ENCODE measurements at places on chromosomes 16 and 17.
A peak's percentile ranks its signal among the peaks of the same experiment; 100 is the strongest.

DNA sequence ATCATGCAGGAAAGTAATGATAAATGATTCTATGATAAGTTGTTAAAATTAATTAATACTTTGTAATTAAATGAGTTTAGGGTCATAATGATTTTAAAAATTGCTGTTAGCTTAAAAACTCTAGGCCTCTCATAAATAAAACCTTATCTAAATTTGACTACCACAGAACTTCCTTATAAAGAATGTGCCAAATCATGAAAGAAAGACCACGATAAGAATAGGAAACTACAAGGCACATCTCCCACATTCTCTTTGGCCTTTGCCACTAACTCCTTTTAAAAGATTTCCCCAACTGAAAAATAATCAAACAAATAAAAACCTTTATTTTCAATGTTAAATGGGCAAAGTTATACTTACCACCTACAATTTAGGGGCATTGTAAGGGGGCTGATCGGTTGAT lies 164.6 kb upstream of the C17orf78 start:
- no peak for DNase-seq

- DNase-seq: peak; percentile 38
These were observed 123.0 kb downstream of the GOSR1 start for GRCh38 chr17:30600060-30600829.

- DNase-seq: no peak
These were observed 6.1 kb downstream of the ABR start for GRCh38 chr17:1173432-1174262.

- no peak for DNase-seq
These were observed 3.5 kb upstream of the CAMKK1 start for GRCh38 chr17:3896108-3896967.

DNA sequence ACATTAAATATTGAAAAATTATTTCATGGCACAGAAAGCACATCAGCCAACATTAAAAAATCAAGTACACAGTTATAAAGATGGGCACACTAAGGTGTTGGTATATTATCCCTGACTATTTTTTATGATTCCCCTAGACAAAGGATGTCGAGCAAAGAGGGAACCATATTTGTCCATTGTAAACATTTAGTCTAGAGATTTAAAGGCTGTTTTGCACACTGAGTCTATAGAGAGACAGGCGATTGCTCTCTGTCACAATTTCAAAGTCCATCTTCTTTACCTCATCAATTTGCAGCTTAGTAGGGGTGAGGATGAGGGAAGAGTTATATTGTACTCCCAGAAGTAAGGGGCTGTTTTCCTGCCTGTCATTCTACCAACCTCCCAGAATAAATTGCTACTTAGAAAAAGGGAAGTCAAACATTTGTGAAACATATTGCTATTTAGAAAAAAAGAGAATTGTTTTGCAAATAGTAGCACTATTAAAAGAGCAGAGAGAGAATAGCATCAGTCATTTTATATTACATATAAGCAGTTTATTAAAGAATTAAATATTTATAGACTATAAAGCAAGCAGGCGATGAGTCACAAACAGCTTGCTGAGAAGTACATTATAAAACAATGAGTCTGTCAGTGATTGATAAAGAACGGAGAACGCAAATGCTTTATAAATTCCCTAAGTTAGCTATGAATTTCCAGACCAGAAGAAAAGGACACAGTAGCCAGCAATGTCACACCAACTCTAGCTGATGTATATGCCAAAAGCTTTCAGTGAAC lies 270.6 kb upstream of the PMFBP1 start:
- DNase-seq: no peak

DNA sequence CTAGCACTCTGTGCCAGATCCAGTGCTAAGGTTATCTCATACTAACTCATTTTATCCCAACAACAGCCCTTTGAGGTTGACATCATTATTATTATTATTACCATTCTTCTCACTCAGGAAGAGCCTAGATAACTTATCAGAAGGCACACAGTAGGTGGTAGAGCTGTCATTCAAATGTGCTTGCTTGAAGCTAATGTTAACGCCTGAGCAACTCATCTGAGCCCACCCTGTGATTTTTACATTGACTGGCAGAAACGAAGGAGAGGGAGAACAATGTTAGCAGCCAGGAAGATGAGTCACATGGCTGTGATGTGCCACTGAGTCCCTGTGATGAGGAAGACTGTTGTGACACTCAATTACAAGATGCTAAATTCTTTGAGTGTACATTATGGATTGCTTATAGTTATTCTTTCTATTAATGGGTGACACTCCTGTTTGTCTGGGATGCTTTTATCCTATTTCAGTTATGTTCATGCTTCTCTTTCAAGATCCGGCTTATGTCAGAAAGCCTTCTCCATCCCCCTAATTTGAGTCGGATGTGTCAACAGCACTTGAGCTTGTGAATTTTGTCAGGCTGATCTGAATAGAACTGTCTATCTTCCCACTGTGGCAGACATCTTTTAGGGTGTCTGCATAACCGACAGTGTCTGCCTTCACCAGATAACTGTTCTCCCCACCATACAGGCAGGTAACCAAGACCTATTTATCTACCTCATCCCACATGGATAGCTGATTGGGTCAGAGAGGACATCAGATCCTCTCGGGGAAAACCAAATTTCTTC lies 426.4 kb downstream of the CA10 start:
- no peak for DNase-seq

DNA sequence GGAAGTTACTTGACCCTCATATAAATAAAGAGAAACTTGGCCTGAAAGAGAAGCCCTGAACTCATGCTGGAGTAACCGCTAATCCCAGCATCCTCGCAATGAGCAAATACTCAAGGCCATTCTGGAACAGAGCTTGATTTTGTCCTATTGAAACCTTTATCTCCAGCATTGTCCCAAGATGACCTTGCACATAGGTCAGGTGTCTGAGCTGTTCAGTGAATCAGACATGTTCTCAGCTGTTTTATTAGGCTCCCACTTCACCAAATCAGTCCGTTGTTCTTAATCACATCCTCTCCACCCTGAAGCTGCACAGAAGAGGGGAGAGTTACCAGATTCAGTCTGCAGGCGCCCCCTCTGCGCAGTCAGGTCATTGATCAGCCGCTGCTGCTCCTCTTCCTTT lies 9.1 kb upstream of the MYH1 start:
- no peak for DNase-seq

DNA sequence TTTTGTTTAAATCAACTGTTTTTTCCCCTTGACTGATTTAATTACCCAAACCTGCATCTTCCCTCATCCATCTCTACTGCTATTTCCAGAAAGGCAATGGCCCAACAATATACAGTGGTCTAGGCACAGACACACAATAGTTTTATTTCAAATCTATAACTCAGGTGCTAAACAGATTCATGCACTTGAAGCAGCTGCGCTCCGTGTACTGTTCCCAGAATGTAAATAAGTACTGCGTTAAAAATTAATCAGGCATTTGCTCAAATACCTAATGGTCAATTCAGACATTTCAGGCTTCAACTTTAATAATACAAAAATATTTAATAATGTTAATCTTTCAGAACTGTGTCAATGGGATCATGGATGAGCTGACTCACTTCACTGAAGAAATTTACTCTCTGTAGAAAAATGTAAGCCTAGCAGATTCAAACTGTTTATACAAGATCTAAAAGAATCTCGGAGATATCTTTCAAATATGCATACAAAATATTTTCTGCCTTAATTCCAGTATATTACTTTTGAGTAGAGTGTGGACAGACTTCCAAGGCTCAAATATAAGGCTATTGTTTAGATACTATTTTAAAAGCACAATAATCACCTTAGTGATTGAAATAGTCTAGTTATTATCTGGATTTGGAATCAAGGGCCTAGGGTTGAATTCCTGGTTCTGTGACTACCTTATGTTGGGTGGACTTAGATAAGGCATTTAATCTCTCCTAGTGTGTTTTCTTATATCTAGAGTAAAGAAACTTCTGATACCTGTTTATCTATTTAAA lies 97.4 kb upstream of the PSMD7 start:
- DNase-seq: no peak

GRCh38 chr17:72890711-72891110 lies 201.8 kb downstream of the SLC39A11 start:
- no peak for DNase-seq

GRCh38 chr17:44256671-44257070 lies 11.3 kb downstream of the SLC4A1 start:
- no peak for DNase-seq

DNA sequence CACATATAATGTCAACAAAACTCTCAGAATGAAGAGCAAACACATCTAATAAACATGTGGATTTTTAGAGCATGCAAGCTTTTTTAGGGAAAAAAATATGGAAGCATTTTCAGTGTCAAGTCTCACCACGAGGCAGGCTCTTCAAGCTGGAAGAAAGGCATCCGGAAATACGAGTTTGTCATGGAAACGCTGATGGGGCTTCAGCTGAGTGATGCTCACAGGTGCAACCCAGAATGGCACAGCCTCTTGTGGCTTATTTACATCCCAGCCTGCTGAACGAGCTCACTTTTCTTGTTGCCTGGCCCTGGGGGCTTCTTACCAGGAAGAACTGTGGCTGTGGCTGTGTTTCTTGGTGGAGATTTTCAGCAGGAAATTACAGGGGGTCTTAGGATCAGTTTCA lies 24.1 kb upstream of the DYNLL2 start:
- DNase-seq: no peak

- DNase-seq: no peak
These were observed 490 bp downstream of the GID4 start for GRCh38 chr17:18039535-18040260.

DNA sequence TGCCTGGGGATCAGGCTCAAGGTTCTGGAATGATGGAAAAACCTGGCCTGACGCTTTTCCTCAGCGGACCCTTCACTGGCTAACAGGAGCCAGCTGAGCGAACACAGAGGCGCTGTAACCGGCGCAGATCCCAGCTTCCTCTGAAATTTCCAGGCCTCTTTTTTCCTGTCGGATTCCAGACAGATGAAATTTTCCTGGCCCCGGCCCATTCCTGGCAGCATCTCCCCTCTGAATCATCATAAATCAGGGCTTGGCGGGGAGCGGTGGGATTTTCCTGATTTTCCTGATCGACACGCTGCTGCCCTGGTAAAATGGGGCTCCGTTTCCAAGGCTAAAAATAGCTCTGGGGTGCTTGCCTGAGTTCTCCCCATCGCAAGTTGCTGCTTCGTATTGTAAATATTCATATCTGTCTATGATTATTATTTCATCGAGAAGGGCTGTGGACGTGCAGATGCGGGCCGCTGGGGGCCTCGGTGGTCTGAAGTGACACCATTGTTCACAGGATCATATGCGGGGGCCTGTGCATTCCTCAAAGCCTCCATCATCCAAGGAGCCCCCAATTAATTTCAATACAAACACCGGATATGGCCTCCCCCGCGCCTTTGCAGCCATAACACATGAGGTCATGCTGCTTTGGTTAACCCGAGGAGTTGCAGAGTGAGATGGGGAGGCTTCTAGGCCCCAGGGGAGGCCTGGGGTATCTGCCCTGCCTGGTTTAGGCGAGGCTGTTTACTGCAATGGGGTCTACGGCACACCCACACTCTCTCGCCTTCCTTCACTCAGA lies 45.8 kb upstream of the ETV4 start:
- no peak for DNase-seq

DNA sequence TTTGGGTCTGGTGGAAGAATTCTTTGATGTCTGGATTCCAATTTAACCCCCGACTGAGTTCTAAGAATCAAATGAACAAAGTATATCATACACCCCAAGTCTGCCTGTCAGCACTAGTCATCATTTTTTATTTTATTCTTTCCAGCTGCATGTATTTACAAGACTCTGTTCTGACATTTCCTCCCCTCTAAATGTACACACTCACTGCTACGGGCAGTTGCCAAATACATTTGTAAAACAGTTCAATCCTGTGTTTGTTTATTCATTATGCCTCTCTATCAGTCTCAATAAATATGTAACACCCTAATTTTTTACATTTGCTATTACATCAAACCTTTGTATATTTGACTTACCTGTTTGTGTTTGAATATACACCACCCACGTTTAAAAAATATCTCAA lies 422.3 kb upstream of the PSMD7 start:
- DNase-seq: no peak

All from stimulated activated CD8-positive, alpha-beta memory T cell treated with anti-CD3 and anti-CD28 coated beads, Interleukin-12 subunit alpha, Interleukin-12 subunit beta, amount 100 ng/mL, for 4 hours (primary cell).